LHCN-M2 (cell line): ENCODE measurements at places on chromosomes 13 and 19. TPM values are rescaled to one million over a fixed set of nuclear protein-coding genes. Genes with fewer than 3 reads are reported as not detected.

- DNase-seq: no peak
Observed at GRCh38 chr19:1744822-1745563, 8.3 kb upstream of the ONECUT3 start.

GRCh38 chr13:27808851-27809550, 16.7 kb downstream of the GSX1 start:
- no peak for DNase-seq

GRCh38 chr13:50078895-50079654, 63.8 kb downstream of the KCNRG start:
- DNase-seq: no peak

GRCh38 chr13:84032116-84032515, 149.8 kb upstream of the SLITRK1 start:
- DNase-seq: peak; percentile 51

PEX11G gene
- 3.5 and 3.8 TPM in 2 replicates for total RNA-seq

- DNase-seq: no peak
Observed at GRCh38 chr19:30519607-30520205, 147.5 kb downstream of the ZNF536 start.

FOXO1 gene
- total RNA-seq: 4.6 and 6.2 TPM in 2 replicates

GRCh38 chr19:18494267-18494607, 27.6 kb downstream of the ELL start:
- no peak for DNase-seq

SUGP1 gene
- total RNA-seq: 38.7 and 45.8 TPM in 2 replicates

RNF225 gene
- 0.29 TPM in 1 of 2 replicates, not detected in the other for total RNA-seq

DNA sequence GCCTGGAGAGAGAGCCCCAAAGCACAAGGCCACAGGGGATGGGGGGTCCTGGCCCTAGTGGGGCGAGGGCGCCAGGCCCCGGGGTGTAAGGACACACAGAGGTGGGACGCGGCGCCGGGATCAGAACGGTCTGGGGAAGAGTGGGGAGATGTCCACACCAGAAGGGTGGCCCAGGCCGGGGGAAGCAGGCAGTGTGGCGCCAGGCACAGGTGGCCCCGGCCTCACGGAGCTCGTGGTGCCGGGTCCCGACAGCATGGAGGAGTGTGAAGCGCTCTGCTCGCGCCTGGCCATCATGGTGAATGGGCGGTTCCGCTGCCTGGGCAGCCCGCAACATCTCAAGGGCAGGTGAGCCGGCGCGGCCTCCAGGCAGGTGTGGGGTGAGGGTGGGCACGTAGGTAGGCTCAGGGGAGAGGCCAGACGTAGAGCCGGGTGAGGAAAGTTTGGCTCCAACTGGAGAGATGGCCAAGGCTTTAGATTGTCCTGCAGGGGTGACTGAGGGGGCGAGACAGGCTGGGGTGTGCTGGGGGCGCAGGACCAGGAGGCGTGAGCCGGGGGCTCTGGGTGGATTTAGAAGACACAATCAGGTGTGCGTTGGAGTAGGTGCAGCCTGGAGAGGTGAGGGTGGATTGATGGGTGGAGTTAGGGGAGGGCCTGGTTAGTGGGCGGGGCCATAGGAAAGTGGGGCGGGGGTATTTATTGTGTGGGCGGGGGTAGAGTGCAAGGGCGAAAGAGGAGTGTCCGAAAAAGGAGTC, 2.9 kb upstream of the ARHGAP45 start:
- no peak for DNase-seq

MBD3L3 gene
- total RNA-seq: not detected in 2 replicates

AP1M2 gene
- not detected in 2 replicates for total RNA-seq

PSPN gene
- 0.69 and 0.90 TPM in 2 replicates for total RNA-seq

DNA sequence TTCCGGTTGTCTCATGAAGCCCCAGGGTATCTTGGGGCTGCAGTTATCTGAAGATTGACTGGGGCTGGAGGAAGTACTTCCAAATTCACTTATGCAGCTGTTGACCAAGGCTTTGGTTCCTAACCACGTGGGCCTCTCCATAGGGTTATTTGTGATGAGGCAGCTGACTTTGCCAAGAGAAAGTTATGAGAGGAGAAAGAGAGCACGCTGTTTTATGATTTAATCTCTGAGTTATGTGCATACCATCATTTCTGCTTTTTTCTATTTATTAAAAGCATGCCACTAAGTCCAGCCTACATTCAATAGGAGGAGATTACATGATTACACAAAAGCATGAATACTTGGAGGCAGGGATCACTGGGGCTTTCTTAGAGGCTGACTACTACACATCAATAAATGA, 215.5 kb downstream of the NHLRC3 start:
- DNase-seq: peak; percentile 15

ZNF823 gene
- total RNA-seq: 7.1 and 10.2 TPM in 2 replicates

GRCh38 chr19:8257052-8257443, 47.9 kb downstream of the CERS4 start:
- DNase-seq: no peak

DNA sequence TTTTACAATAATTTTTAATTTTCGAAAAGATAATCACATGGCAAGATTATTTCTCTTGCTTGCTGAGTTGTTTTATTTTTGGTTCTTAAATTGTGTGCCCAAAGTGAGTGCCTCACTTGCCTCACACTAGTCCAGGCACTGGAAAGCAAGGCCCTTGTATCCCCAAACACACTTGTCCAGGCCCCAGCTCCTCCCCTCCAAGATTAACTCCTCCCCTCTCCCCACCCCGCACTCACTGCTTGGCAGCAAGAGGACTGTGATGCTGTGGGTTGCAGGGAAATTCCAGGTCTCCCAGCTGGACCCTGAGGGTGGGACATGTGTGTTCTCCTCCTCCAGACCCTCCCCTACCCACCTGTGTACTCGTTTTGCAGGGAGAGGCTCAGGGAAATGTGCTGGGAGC, 3.9 kb downstream of the SIGLEC12 start:
- no peak for DNase-seq

DNA sequence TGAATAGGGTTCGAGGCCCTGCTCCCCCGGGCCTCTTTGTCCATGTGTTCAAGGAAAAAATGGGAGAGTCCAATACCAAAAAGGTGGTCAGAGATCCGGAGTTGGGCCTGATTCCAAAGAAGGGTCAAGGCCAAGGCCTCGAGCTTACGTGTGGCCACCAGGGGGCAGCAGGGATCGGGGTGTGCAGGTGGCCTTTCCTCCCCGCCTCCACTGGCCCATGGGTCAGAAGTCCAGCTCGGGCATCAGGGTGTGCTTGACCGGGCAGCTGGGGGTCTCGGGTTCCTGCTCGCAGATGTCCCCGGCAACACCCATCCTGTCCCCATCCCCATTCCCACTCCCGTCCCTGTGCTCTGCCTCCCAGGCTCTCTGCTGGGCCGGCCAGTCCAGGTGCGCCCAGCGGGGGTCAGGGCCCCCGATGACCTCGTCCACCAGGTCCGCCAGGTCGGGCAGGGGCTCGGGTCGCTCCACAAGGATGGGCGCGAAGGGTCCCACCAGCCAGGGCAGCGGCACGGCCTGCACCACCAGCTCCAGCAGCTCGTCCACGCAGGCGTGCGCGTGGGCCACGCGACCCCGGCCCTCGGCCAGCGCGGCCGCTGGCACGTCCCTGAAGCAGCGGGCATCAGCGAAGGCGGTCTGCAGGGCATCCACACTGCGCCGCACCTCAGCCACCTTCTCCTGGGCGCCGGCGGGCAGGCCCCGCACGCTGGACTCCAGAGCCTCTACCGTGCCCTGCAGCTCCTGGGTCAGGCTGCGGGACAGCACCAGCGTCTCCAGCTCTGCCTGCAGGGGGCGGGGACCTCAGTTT, 5.2 kb upstream of the PLIN4 start:
- no peak for DNase-seq

ERICH6B gene
- not detected in 2 replicates for total RNA-seq

GRCh38 chr19:18940769-18941627, at the start of gene HOMER3:
Gene HOMER3, minus strand, starts transcription at chr19:18941217. Its CDS starts 2,235 bp downstream, at chr19:18938982.
- DNase-seq: peak; percentile 55
